ENCODE measurements at places on chromosomes 1 and 21.

DNA sequence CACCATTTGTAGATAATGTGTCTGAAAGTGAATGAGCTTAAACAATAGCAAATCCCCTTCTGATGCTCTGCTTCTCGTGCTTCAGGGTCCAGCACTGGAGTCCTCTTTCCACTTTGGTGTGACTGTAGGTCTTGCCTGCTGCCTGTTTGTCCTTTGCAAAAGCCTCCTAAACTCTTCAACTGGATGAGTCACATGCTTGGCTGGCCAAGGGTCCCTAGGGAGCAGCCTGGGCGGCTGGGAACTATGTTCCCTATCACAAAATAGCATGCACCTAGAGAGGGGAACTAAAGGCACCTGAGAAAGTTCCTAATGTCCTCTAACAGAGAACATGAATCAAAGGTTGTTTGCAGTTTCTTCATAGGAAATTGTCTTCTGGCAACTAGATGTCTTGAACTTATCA is 607.2 kb upstream of the PLXNA2 start:
- DNase-seq = no peak

DNA sequence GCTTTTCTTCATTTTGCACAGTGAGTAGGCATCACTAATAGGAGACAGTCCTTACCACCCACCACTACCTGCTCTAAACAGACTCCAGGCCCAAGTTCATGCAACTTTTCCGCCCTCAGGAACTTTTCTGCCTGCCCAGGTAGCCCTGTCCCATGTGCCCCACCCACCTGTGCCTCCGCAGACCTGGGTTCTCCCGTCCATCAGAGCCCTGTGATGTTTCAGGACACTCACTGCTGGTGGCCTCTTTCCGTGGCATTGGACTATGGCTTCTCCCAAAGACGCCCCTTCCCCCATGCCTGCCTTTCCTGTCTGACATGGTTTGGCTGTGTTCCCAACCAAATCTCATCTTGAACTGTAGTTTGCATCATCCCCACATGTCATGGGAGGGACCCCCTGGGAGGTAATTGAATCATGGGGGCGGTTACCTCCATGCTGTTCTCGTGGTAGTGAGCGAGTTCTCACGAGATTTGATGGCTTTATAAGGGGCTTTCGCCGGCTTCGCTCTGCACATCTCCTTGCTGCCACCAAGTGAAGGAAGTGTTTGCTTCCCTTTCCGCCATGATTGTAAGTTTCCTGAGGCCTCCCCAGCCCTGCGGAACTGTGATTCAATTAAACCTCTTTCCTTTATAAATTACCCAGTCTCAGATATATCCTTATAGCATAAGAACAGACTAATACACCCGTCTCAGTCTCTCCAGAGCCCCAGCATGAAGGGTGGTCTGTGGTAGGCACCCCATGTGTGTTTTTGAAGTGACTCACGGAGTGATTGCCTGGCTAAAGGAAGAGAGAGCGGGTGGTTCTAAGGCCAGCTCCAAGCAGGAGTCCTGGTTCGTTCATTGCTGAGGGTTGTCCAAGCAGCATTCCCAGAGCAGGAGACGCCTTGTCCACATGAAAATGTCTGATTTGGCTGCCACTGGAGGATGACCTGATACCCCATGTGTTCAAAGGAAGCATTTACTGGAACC is 86.0 kb upstream of the ZBTB40 start:
- DNase-seq = peak; percentile 93

- DNase-seq = no peak
These were observed 1.7 kb upstream of the ELOA start for GRCh38 chr1:23741609-23742008.

DNA sequence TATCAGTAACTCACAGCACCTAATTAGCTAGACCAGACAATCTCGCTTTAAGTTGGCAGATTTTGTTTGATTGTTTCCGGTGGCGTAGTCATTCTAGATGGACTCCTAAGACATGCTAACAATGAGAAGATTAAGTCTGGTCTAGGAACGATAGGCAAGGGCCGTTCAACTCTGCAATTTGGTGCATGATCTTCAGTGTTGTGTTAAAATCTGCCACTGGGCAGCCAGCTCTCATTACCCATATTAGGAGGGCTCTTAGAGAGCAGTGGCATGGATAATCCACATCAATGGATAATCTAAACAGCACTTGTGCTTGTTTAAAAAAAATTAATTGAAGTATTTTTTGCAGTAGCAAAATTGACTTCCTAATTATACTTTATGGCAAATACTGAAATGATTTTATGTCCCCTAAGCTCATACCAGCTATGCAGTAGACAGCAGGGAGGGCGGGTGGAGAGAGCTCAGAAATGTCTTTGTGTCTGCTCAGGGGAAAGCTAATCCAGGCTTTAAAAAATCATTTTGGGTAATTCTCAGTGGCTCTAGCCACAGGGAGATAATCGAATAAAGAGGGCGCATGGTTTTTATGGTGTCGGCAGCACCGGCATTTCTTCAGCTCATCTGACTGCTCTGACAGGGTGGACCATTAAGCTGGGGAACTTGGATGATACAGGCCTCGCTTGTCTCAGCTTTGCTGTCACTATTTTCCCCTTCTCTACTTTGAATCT is 48.5 kb upstream of the IKBKE start:
- DNase-seq = no peak

DNA sequence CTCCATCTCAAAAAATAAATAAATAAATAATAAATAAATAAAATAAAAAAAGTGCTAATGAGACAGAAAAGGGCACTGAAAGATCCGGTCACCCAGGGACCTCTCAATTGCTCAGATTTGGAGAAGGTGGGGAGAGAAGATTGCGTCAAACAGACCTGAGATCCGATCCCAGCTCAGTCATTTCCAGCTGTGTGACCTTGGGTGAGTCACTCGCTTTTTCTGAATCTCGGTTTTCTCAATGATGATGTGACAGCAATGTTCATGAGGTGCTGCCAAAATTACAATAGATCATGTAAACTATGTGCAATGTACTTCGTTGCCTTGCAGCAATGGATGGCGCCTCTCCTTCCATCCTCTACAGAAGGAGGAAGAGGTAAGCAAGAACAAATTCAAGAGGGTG is 11.1 kb upstream of the MEF2D start:
- no peak for DNase-seq

GRCh38 chr1:210669951-210670350 is 341.2 kb downstream of the HHAT start:
- DNase-seq = no peak
